ENCODE measurements at places on chromosomes 5 and 9. TPM values are rescaled to one million over a fixed set of nuclear protein-coding genes. Genes with fewer than 3 reads are reported as not detected.

DNA sequence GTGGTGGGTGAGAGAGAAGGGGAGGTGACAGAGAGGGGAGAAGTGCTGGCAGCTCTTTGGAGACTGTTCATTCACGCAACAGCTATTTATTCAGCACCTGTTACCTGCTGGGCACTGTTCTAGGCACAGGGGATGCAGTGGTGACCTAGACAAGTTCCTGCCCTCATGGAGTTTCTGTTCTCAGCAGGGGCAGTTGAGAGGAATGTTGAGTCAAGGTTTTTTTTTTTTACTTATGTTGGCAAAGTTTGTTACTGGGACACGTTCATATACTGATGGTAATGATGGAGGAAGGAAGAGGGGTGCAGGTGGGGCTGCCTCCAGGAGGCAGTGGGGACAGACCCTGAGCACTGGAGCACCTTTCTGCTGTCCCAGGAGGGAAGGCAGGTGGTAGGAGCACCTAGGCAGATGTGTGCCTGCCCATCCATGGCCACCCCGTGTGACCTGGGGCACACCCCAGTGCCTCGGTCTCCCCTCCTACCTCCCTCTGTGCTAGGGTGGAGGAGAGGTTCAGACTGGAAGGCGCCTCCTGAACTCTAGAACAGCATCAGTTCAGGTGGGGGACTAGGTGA, 49.4 kb upstream of the SLC25A51 start:
- no peak for DNase-seq

Gene FBLL1
- total RNA-seq = 0.11 TPM

Gene PCDHA3
- 0.12 TPM for total RNA-seq

- no peak for DNase-seq
Measured at GRCh38 chr5:38670878-38671277, 114.4 kb upstream of the LIFR start.

Gene ZFR
- 80.6 TPM for total RNA-seq

DNA sequence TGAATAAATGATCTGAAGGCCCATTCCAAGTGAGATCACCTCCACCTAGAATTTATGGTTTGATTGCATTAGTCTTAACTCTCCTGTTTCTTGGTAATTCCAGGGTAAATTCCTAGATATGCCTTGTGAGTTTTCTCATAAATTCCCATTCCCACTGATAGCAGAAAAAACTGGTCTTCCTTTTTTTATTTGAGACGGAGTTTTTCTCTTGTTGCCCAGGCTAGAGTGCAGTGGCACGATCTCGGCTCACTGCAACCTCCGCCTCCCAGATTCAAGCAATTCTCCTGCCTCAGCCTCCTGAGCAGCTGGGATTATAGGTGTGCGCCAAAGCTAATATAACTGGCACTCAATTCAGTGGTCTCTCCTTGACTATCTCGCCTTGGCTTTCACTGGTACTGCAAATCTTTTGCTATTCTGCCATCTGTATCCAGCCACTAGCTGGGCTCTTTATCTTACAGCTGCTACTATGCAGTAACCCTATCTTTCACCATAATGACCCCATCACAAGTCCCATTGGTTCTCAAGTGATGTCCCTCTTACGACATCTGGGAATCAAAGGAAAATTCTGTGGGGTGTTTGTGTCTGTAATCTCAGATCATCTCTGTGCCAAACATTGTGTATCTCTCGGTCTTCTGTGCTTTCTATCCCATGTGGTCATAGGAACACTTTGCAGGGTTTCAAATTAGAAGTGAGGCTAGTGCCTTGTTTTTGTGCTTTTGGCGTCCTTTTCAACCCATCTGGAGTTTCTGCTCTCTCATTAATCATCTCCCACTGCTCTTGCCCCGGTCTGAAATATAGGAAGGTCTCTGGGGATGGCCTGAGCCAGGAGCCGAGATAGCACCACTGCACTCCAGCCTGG, 14.4 kb downstream of the HNRNPK start:
- DNase-seq = peak; percentile 13

- no peak for DNase-seq
Measured at GRCh38 chr5:134581241-134581981, 51.2 kb downstream of the SAR1B start.

DNA sequence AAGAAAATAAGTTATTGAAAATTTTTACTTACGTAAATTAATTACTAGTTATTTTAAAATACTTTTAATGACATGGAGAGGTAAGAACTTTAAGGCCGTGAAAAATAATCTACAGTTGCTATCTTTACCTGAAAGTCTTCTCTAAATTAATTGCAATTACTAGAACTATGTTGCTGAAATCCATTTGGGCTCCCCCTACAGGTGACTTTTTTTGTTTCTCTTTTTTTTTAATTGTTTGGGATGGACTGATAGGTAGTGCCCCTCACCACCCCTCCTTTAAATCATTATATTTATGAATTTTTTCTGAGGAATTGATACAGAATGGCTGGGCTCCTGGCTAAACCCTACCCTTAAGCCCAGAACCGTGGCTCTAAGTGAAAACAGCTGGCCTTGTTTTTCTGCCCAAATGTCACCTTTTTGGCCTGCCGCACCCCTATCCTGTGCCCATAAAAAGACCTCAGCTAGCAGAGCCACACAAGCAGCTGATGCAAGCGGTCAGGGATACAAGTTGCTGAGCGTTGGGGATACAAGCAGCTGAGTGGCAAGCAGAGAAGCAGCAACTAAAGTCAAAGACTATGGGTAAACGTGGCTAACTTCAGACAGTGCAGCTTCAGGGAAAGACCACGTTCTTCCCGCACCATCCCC, 315.2 kb upstream of the ACO1 start:
- no peak for DNase-seq

DNA sequence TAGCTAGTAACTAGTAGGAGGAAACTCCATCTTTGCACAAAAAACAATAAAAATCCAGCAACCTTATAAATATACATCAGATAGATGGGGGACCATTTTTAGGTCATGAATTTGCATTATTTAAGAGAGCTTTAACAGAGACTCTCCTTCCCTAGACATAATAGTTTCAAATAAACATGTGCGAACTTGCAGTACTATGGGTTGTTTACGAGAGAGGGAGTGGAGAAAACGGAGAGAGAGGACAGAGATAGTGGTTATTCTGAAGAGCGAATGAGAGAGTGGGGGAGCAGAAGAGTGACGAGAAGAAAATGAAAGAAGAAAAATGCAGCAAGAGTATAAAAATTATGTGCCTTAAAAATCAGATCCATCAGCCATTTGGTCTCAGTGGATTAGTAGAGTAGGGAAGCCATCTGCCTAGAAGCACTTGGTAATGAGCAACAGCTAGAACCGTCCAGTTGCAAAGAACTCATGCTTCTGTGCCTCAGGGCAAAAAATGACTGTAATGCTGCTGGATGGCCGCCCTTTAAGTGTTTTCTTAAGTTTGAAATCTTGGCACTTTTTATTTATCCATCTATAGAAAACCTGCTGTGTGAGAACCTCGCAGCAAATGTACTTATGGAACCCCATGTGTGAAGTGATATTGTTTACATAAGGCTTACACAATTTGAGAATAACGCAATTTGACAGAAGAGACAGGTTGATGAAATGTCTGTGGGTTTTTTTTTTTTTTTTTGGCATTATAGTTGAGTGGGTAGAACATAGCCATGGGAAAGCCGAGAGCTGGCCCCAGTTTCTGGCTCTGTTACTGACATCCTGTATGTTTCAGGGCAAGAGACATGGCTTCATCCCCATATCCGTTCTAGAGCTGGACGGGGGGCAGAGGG, 95.6 kb upstream of the ZNF608 start:
- peak; percentile 17 for DNase-seq

DNA sequence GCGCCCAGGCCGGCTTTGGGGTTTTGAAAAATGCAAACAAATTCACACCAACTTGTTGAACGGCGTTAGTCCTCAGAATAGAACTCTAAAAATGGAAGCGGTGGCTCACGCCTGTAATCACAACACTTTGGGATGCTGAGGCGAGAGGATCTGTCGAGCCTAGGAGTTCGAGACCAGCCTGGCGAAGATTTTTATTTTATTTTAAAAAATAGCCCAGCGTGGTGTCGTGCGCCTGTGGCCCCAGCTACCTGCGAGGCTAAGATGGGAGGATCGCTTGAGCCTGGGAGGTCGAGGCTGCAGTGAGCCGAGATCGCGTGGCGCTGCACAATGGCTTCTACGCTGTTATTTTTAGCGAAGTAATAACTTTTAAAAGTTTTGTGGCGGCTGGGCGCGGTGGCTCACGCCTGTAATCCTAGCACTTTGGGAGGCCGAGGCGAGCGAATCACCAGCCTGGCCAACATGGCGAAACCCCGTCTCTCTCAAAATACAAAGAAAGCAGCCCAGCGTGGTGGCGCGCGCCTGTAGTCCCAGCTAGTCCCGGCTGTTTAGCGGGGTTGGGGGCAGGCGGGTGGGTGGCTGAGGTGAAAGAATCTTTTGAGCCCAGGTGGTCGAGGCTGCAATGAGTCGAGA, 694 bp upstream of the PLIN2 start:
- DNase-seq = no peak

- DNase-seq = no peak
Measured at GRCh38 chr9:84327184-84327583, 13.4 kb downstream of the SLC28A3 start.

Gene NR5A1
- not detected for total RNA-seq

GRCh38 chr5:51159164-51159563, 224.1 kb upstream of the ISL1 start:
- no peak for DNase-seq

GRCh38 chr5:172172912-172173563, 15.0 kb downstream of the STK10 start:
- DNase-seq = peak; percentile 49

DNA sequence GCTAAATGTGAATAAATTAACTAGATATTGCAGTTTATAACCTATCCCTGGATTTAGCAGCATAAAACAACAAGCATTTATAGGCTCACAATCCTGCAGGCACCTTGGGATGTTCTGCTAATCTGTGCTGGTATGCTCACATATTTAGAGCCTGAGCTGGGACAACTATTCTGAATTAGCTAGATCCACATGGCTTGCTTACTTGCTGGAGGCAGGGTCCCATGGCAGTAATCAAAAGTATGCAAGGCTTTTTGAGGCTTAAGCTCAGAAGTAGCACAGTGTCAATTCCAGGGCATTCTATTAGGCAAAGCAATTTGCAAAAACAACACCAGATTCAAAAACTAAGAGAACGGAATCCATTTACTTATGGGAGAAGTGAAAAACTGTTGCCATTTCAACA, 745.0 kb upstream of the ACO1 start:
- DNase-seq = no peak

DNA sequence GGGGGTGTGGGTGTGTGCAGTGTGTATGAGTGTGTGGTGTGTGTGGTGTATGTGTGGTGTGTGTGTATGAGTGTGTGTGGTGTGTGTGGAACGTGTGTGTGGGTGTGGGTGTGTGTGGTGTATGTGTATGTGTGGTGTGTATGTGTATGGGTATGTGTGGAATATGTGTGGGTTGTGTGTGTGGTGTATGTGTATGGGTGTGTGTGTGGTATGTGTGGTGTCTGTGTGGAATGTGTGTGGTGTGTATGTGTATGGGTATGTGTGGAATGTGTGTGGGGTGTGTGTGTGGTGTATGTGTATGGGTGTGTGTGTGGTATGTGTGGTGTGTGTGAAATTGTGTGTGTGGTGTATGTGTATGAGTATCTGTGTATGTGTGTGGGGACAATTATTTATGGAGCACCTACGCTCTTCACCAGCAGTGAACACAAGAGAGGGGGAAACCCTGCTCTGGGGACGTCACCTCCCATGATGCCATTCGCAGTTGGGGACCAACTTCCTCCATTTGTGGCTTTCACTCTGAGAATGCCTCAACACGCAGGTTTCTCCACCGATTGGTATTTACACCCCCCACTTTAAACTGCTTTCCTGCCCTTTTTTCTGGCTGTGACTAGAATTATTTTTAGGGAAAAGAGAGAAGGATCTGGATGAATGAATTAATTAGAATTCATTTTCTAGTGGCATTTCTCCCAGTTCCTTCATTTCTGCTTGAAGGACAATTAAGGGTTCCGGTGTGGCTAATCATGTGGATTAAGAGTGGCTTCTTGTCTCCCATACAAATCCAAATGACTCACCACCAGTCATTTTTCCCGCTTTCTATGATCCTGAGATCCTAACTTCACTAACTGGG, 238.1 kb downstream of the ROR2 start:
- DNase-seq = peak; percentile 71

- no peak for DNase-seq
Measured at GRCh38 chr5:20536813-20537212, 548.8 kb upstream of the CDH18 start.

DNA sequence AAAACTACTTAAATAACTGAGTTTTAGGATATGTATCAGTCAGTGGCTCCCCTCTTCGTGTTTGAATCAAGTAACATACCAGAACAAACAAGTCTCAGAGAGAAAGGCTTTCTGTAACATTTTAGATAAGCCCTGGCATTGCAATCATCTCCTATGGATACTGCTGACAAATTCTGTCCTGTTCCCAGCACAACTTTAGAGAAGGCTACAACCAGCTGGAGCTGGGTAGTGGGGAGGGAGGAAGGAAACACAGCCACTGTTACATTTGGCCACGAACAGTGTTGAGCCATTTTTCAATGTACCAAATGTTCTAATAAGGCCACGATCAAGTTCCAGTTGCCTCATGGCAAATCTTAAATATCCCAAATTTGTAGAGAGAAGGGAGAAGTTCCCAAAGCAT, 511.8 kb upstream of the WWC1 start:
- DNase-seq = no peak

GRCh38 chr5:15008476-15008875, 136.9 kb upstream of the ANKH start:
- peak; percentile 97 for DNase-seq

DNA sequence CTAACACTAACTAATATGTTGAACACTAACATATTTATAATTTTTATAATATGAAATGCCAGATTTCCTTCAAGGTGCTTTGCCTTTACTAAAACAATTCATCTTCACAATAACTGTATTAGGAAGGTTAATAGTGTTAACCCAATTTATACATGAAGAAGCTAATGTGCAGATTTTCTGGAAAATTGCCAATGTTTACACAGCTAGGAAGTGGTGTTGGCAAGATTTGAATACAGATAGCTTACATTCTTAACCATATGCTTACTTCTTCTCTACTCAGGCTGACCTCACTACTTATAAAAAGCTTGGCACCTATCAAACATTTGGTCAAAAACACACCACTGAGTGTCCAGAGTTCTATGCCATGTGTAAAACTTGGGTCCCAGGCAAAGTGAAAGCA, 445.4 kb upstream of the ITGA1 start:
- DNase-seq = no peak
